ENCODE measurements at places on chromosomes 5 and 9.

- DNase-seq: no peak
Measured at GRCh38 chr9:130488621-130489330, 44.0 kb downstream of the ASS1 start.

- DNase-seq: no peak
Measured at GRCh38 chr5:73137563-73138530, 17.5 kb downstream of the TMEM171 start.

GRCh38 chr9:20784196-20784595, 100.1 kb downstream of the FOCAD start:
- DNase-seq: no peak

DNA sequence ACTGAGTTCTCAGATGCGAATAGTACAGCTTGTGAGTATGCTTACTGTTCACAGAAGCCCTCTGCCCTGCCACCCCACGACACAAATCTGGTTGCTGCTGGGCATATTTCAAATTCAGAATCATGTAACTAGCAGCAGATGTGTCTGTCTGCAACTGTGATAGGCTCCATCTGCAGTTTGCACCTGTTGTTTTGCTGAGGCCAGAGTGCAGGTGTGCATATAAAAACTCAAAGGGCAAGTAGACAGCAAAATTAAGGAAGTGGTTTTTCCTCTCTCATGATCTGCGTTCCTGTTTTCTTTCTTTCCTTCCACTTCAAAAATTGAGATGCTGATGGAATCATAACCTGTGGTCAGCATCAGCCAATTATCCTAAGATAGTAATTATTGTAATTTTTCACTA, 1000.5 kb downstream of the PTPRD start:
- DNase-seq: no peak

GRCh38 chr9:124278054-124278540, 20.3 kb downstream of the NEK6 start:
- DNase-seq: no peak

GRCh38 chr5:111107371-111107770, 15.2 kb downstream of the WDR36 start:
- no peak for DNase-seq

DNA sequence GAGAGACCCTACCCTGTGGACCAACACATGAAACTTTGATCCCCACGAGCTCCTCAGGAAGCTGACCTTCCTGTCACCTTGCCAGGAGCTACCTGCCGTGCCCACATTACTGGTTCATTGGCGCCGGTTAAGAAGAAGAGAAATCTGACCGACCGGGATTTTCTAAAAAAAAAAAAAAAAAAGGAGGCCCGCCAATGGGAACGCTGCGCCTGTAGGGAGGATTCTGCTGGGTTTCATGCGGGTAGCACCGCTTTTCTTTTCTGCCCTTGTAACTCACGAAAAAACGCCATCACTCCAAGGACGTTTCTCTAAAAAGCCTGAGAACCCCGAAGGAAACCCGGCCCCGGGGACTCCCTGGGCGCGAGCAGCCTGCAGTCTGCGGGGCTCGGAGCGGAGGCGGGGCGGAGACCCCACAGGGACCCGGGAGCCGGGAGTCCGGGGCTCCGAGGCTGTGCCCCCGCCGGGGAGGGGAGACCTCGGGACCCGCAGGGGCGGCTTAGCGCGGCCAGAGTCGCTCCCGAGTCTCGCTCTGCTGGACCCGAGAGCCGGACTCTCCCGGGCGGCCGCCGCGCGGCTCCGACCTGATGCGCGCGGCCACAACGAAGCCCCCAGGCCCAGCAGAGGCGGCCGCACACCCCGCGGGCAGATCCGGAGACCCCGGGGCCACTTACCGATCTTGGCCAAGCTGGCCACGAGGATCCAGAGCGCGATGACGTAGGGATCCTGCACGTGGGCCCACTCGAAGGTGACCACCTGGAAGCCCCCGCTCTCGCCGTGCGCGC, 617 bp downstream of the SLC9A3 start:
- no peak for DNase-seq

DNA sequence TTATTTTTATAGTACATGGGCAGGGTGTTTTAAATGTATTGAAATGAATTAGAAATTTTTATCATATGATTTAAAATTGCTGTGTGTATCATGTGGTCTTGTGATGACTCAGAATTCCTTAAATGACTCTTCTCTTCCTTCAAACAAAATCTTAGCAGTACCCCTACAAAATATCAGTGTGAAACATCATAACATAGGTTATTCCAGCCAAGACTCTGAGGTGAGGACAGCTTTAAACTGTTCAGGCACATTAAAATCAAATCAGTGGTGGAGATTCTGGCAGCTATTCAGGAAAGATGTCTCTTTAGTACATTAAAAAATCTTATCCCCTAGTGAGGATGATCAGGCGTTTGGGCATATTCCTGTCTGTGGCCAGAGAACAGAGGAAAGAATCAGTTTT, 174.0 kb downstream of the MAN2A1 start:
- no peak for DNase-seq

- no peak for DNase-seq
Measured at GRCh38 chr5:90803876-90804275, 245.3 kb downstream of the ADGRV1 start.

DNA sequence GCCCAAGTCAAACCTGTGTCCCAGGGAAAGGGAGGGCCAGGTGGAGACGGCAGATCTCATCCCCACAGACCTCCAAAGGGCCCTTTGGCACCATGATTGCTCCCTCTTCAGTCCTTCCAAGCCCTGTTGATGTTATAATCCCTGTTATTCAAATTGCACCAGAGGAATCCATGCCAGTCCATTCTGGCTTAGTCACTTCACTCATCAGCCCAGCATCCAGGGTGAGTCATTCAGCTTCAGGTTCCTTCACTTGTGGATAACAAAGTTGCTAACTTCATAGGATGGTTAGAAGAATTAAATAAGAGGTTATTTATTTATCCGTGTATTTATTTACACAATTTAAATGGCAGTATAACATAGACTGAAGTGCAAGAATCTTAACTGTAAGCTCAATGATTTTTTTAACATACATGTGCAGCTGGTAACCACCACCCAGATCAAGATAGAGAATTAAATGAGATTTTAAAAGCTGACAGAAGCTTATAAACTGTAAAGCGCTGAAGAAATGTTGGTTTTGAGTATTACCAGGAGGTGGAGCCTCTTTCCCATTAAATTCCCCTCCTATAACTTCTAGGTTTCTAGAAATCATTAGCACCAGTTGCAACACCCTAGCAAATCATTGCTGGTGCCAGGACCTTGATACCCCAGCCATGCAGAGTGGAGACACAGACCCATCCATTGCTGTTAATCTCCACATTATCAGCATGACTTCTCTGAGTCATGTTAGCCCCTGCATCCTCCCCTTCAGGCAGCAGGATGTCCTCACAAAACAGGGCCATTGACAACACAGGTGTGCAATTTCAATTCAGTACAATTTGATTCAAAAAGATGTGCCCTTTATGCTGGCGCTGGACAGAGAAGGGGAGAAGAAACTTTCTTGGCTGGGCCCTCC, 77.4 kb downstream of the SEC61B start:
- DNase-seq: no peak

DNA sequence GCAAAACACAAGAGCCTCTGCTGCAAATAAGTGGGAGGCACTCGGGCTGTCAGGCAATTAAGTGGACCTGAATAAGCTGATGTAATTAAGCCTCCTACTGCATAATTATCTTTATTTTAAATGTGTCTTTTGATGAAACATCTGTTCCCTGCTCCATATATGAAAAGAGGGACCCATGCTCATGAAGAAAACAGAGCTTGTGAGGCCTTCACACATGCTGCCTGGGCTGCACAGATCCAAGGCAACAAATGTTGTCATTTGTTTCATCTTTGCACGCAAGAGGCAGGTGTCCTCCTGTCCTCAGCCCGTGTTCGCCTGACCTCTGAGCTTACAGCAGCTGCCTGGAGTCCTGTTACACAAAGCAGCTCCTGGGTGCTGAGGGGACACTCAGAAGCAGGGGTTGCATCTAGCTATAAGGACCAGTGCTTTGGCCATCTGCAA, 381.1 kb downstream of the ZNF608 start:
- no peak for DNase-seq

- no peak for DNase-seq
Measured at GRCh38 chr9:24451346-24451745, 94.4 kb downstream of the IZUMO3 start.

GRCh38 chr9:123480791-123481190, 124.8 kb downstream of the CRB2 start:
- no peak for DNase-seq

DNA sequence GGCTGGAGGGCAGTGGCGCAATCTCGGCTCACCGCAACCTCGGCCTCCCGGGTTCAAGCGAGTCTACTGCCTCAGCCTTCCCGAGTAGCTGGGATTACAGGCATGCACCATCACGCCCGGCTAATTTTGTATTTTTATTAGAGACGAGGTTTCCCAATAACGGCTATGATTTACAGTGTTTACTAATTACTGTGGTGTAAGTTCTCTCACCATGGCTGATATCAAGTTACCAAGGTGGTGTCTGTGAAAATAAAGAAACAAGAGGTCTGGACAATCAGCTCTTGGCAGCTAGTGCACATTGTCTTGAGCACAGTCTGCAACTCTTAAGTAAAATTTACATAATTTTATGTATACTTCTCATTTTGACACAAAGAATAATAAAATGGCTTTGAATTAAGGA, 385.5 kb upstream of the COX7C start:
- DNase-seq: no peak

- no peak for DNase-seq
Measured at GRCh38 chr5:40074826-40075225, 604.9 kb upstream of the PTGER4 start.

DNA sequence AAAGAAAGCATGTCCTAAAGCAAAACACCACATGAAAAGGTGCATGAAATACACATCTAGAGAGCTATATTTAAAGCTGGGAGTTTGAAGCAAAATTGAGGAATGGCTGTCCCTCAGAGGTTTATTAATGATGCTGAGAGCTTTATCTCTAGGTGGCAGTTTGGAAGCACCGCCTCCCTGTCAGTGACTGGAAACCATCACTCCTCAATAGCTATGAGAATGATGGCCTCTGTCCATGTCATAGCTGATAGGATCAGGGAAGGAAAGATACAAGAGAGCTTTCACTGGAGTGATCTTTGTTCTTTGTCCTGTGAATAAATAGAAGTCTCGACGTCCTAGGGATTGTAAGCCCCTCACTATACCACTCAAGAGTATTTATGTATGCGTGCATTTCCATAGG, 110.5 kb downstream of the NUDT12 start:
- no peak for DNase-seq

DNA sequence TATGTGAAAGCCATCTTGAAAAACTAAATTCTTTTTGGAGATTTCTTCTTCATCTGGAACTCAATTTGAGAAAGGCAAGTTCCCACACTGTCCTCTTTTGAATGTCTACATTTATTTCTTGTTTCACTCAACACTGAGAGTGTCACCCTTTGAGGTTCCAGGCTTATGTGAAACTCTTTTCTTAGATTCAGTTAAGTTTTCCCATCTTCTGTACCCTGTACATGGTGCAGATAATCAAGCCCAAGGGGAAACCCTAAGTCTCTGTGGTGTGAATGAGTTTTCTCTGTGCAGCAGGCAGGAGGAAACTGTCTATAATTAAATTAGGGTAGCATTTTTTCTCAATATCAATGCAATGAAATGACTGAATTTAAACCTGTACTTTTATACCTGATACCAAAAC, 72.3 kb upstream of the PRLR start:
- no peak for DNase-seq

GRCh38 chr5:135477613-135478066, 25.5 kb upstream of the TIFAB start:
- no peak for DNase-seq

DNA sequence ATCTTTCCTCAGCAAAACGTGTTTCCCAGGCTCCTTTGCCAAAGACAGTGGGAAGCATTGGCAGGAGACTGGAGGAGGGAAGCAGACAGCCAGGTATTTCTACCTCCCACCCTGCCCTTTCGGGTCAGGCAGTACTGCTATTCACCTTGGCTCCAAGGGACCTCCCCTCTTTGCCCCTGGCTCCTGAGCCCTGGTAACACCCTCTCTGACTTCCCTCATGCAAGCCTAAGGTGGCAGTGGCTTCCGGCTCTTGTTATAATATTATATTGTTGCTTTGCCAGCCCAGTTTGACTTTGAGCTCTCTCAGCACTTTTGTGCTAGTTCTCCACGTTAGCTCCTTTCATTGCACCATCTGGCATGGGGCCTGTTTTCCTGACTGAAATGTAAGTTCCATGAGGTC, 81.6 kb upstream of the IFNK start:
- peak; percentile 25 for DNase-seq

DNA sequence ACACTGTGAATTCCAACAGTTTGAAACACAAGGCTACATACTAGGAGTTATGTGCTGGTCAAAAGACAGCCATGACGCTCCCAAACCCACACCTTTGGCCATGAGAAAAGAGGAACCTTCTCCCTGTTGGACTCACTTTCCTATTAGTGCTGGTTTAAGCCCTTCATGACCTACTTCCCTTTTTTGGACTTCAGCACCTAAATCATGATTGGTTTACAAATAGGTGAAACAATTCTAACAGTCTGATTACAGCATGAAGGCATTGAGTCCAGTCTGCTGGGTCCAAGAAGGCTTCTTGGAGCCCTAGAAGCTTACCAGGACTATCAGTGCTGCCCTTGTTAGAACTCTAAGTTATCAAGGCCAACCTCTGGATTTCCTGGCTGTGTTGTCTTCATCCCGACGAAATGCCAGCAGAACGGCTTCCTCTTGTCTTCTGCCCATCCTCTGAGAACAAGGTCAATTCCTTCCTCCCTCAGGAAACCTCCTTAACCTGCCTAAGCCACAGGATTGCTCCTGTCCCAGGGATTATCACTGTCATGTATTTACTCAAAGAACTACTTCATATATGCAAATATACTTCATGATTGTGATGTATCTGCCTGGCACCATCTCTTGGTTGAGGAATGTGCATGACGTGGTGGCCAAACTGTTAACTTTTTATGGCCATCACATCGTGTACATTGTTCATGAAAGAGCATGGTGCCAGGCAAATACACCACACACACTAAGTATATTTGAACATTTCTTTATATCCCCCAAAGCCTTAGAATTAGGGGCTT, 83.6 kb downstream of the ANKH start:
- no peak for DNase-seq

DNA sequence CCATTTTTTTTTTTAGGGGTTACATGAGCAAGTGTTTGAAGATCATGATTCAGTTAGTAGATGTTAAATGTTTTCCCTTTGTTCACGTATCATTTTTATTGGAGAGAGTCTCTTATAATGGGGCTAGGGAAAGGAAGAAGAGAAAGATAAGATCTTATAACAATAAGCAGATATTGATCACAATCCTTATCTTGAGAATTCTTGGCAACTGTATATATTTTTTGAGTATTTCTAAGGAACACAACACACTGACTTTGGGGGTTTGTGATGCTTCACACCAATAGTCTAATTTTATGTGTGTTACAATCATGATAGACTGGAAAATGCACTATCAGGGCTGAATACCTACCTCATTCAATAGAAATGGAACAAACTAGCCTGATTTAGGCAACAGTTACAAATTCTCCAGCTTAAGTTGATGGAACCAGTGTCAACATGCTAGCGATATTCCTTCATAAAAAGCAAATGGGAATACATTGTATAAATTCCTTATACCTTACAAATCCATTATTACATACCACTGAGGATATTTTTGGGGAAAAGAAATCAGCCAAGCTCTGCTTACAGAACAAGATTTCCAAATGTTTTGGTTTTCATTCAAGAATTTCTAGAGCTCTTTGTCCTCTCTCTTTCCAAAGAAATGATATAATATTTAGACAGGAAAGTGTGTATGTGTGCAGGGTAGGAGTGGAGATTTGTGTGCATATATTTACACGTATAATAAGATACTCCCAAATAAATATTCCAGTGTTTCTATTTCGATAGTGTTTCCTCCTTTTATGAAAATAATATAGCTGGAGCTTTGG, 41.5 kb downstream of the SVEP1 start:
- DNase-seq: no peak

Measured in pancreas (tissue), 10 donors.